ENCODE measurements at places on chromosomes 16 and 17. TPM values are rescaled to one million over a fixed set of nuclear protein-coding genes. Genes with fewer than 3 reads are reported as not detected.

DNA sequence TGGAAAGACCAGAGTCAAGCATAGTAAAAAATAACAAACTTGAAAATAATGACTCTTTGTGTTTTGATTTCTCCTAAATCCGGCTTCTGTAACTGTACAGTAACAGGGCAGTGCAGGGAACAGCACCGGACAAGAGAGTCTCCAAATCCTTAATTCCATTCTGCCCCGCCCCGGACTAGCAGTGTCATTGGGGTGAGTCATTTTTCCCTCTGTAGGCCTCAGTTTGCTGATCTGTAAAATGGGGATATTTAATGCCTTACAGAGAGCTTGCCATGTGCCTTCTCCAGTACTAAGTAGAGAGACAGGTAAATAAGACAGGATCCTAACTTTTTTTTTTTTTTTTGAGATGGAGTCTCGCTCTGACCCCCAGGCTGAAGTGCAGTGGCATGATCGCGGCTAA is 83.6 kb upstream of the TBC1D3K start:
- H3K27me3 ChIP-seq = no peaks in the 10 kb centered on the region
- peaks cover 8% of the 10 kb centered on the region for H3K4me1 ChIP-seq
- no peak for DNase-seq
- H3K27ac ChIP-seq = no peak overlapping the region

GRCh38 chr17:7219812-7220592 is at the start of the genes ACADVL and DLG4:
ACADVL (plus strand) TSS chr17:7219938; CDS start chr17:7219985, 47 bp downstream.
DLG4 (minus strand) TSS chr17:7219836.
- peak within 1 kb of the TSS; percentile 83 for H3K27ac ChIP-seq
- peak within 1 kb of the TSS; percentile 75 for H3K4me3 ChIP-seq
- peak; percentile 82 for DNase-seq
- no peaks in the 10 kb centered on the region for H3K27me3 ChIP-seq

- H3K27me3 ChIP-seq = no peaks in the 10 kb centered on the region
- H3K36me3 ChIP-seq = peaks cover 10% of the 10 kb centered on the region
- no peak overlapping the region for H3K27ac ChIP-seq
- no peak for DNase-seq
- no peak overlapping the region for H3K4me3 ChIP-seq
- H3K4me1 ChIP-seq = peaks cover 32% of the 10 kb centered on the region
Observed at GRCh38 chr17:57286399-57287105, 30.2 kb downstream of the MSI2 start.

- no peak overlapping the region for H3K4me3 ChIP-seq
- DNase-seq = no peak
- H3K27me3 ChIP-seq = no peaks in the 10 kb centered on the region
- H3K36me3 ChIP-seq = peaks cover 39% of the 10 kb centered on the region
Observed at GRCh38 chr16:4696172-4696904, 3.0 kb downstream of the NUDT16L1 start.

DNA sequence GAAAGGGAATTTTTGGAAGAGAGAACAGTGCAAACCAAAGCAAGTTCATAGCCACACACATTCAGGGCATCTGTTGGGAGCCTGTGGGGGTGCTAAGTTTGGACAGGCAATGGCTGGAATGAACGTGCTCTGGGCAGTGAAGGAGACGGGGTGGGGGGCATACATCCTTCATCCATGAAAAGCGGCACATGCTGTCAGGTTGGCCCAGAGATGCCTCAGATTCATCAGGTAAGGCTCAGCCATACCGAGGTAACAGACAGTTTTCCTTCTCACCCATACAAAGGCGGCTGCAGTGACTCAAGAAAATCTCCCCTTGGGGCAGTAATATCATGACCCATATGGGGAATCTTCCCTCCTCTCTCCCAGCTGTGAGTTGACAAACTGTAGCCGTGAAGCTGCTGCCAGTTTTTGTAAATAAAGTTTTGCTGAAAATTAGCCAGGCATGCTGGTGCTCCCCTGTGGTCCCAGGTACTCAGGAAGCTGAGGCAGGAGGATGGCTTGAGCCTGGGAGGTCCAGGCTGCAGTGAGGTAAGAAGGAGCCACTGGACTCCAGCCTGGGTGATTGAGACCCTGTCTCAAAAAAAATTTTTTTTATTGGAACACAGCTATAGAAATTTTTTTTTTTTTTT is 9.2 kb upstream of the UBALD2 start:
- no peak for DNase-seq
- no peak overlapping the region for H3K4me3 ChIP-seq
- peaks cover 38% of the 10 kb centered on the region for H3K4me1 ChIP-seq
- H3K36me3 ChIP-seq = no peaks in the 10 kb centered on the region

DNA sequence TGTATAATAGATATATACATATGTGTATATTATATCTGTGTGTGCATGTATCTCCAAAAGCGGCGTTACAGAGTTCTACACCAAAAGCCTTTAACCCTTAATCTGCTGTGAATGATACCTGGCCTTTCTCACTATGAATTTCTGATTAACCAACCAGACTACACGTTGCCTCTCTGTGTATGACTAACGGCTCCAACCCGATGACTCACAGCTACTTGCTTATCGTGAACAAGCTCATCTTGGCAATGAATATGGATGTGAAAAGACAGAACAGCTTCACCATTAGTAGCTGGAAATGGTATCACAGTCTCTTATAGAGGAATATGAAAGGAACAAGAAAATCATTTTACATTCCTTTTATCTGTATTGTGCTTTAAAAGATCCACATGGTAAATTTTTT is 23.8 kb upstream of the ARHGAP44 start:
- DNase-seq = no peak
- no peaks in the 10 kb centered on the region for H3K27me3 ChIP-seq
- no peak overlapping the region for H3K27ac ChIP-seq
- no peak overlapping the region for H3K4me3 ChIP-seq
- no peaks in the 10 kb centered on the region for H3K4me1 ChIP-seq

GRCh38 chr16:22314661-22315626 is 17.7 kb downstream of the POLR3E start:
- H3K4me1 ChIP-seq = no peaks in the 10 kb centered on the region
- H3K36me3 ChIP-seq = peaks cover 83% of the 10 kb centered on the region
- H3K27me3 ChIP-seq = no peaks in the 10 kb centered on the region
- H3K27ac ChIP-seq = no peak overlapping the region
- H3K4me3 ChIP-seq = no peak overlapping the region

- no peaks in the 10 kb centered on the region for H3K4me1 ChIP-seq
- no peak for DNase-seq
- no peak overlapping the region for H3K4me3 ChIP-seq
- H3K36me3 ChIP-seq = no peaks in the 10 kb centered on the region
- no peaks in the 10 kb centered on the region for H3K27me3 ChIP-seq
- no peak overlapping the region for H3K27ac ChIP-seq
Observed at GRCh38 chr17:65797809-65798208, 236.4 kb upstream of the AXIN2 start.

GRCh38 chr17:42287305-42287976 is 857 bp upstream of the STAT5A start:
- H3K27ac ChIP-seq = peak overlapping the region; percentile 95
- H3K4me3 ChIP-seq = peak overlapping the region; percentile 81
- DNase-seq = peak; percentile 13
- H3K27me3 ChIP-seq = no peaks in the 10 kb centered on the region

DNA sequence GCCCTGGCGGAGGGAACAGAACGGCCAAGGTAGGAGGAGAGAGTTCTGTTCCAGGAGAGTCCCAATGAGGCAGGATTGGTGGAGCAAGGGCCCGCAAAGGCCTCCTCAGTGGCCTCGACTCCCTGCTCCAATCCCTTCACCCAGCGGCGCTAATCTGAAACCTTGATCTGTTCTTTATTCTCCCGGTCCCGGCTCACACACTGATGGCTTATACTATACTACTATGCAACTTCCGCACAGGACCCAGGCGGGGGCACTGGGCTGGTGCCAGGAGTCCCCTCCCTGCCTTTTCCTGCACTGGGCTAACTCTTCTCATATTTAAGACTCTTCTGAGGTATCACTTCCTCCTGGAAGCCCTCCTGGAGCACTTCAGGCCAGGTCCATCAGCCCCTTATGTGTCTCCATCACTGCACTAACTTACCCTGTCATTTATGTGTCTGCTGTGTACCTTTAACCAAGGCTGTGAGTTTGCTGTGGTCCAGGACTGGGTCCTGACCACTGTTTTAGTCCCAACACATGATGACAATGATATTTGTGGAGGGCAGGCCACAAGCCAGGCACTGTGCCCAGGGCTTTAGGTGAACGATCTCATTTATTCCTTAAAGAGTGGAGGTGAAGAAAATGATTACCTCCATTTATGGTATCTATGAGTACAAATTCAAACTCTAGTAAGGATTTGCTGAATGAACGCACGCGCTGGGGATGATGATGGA is 6.8 kb downstream of the CCDC102A start:
- H3K27me3 ChIP-seq = no peaks in the 10 kb centered on the region
- no peaks in the 10 kb centered on the region for H3K36me3 ChIP-seq
- peak overlapping the region; percentile 58 for H3K4me3 ChIP-seq
- H3K4me1 ChIP-seq = peaks cover 46% of the 10 kb centered on the region

GRCh38 chr17:51401279-51401678 is 140.9 kb downstream of the UTP18 start:
- no peak for DNase-seq
- H3K4me3 ChIP-seq = no peak overlapping the region
- H3K27me3 ChIP-seq = no peaks in the 10 kb centered on the region
- H3K27ac ChIP-seq = no peak overlapping the region

GRCh38 chr17:76783146-76783545 is 45.2 kb downstream of the MFSD11 start:
- no peak for DNase-seq
- peaks cover 21% of the 10 kb centered on the region for H3K36me3 ChIP-seq
- H3K4me1 ChIP-seq = no peaks in the 10 kb centered on the region
- H3K27me3 ChIP-seq = no peaks in the 10 kb centered on the region

GRCh38 chr16:29876594-29877249 is 13.7 kb upstream of the CDIPT start:
- H3K36me3 ChIP-seq = no peaks in the 10 kb centered on the region
- peaks cover 16% of the 10 kb centered on the region for H3K4me1 ChIP-seq
- DNase-seq = no peak
- H3K4me3 ChIP-seq = no peak overlapping the region
- peaks cover 6% of the 10 kb centered on the region for H3K27me3 ChIP-seq

DNA sequence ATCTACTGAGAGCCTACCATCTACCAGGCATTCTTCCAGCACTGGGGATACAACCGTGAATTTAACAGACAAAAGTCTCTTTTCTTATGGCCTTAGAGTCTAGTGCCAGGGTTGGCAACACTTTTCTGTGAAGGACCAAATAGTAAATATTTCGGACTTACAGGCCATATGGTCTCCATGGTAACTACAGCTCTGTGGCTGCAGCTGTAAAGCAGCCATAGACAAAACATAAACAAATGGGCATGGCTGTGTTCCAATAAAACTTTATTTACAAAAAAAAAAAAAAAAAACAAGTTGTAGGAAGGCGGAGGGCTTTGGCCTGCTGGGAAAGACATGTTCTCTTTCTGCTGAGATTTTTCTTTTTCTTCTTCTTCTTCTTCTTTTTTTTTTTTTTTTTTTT is 98.7 kb downstream of the ABCC12 start:
- no peak for DNase-seq
- H3K4me1 ChIP-seq = peaks cover 4% of the 10 kb centered on the region
- H3K27me3 ChIP-seq = peaks cover 6% of the 10 kb centered on the region
- H3K4me3 ChIP-seq = no peak overlapping the region

DNA sequence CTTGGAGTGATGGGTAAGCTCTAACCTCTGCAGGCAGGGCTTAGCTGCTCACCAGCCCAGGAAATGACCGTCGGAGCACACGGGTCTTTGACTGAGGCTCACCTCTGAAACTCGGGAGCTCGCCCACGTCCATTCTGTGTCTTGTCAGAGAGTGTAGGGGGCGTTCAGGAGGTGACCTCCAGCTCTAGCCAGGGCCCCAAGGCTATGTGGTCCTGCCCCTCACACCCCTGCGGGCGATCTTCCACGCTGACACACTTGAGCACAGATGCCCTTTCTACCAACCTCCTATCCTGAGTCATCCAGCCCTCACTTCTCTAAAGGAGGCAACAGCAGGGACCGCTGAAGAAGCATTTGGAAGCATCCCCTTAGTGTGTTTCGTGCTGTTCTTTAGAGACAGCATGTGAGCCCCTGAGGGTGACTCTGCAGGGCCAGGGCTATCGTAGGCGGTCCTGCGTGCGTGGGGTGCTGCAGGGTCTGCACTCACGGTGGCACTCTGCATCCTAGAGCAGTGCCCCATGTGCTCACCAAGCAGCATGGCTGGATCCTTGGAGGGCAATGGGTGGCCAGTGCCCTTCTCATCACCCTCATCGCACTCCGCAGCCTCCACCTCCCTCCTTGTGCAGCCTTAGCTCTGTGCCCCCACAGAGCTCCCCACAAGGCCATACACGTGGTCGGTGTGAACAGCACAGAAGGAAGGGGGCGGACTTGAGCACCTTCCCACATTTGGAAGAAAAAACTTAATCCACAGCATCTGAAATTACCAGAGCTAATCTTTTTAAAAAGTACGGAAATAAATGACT is 33.8 kb downstream of the SLC47A1 start:
- H3K36me3 ChIP-seq = no peaks in the 10 kb centered on the region
- H3K27ac ChIP-seq = no peak overlapping the region
- DNase-seq = no peak
- no peaks in the 10 kb centered on the region for H3K4me1 ChIP-seq

- H3K36me3 ChIP-seq = peaks cover 12% of the 10 kb centered on the region
- peak overlapping the region; percentile 75 for H3K27ac ChIP-seq
- peaks cover 25% of the 10 kb centered on the region for H3K4me1 ChIP-seq
- no peaks in the 10 kb centered on the region for H3K27me3 ChIP-seq
- DNase-seq = peak; percentile 61
Observed at GRCh38 chr16:4675864-4676786, 17.2 kb upstream of the NUDT16L1 start.

- no peak for DNase-seq
- H3K27ac ChIP-seq = peak overlapping the region; percentile 56
- no peaks in the 10 kb centered on the region for H3K27me3 ChIP-seq
- no peaks in the 10 kb centered on the region for H3K36me3 ChIP-seq
- H3K4me3 ChIP-seq = peak overlapping the region; percentile 13
- H3K4me1 ChIP-seq = peaks cover 69% of the 10 kb centered on the region
Observed at GRCh38 chr17:76189247-76189646, 48.2 kb upstream of the FOXJ1 start.

The MSI2 gene
- 3.2 TPM for polyA plus RNA-seq

The CDH16 gene
- not detected for polyA plus RNA-seq

The TEX2 gene
- 6.0 TPM for polyA plus RNA-seq

The ADGRG1 gene
- polyA plus RNA-seq = 0.33 TPM

The CDRT4 gene
- 1.6 TPM for polyA plus RNA-seq

The CSH2 gene
- polyA plus RNA-seq = not detected

The HP gene
- polyA plus RNA-seq = not detected
